ENCODE measurements at places on chromosomes 2 and 18. TPM values are rescaled to one million over a fixed set of nuclear protein-coding genes. Genes with fewer than 3 reads are reported as not detected.

DNA sequence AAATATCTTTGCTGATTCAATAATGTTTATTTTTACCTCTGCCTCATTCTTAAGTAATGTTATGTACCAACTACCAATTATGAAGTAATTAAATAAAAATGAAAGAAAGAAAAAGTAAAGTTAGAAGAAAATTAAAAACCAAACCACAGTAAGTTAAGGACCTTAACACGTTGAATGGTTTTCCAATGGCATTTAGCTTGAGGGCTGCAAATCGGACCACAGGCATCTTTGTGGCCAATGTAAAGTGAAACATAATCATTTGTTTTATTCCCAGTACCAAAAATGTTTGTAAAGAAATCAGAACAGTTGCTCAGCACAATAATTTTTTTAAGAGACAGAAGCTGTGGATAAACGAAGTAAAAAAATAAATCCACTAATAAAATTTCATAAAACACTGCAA lies 1455.5 kb upstream of the ZEB2 start:
- H3K36me3 ChIP-seq = no peaks in the 10 kb centered on the region
- H3K4me3 ChIP-seq = no peak overlapping the region
- DNase-seq = no peak
- no peak overlapping the region for H3K27ac ChIP-seq
- H3K27me3 ChIP-seq = no peaks in the 10 kb centered on the region

DNA sequence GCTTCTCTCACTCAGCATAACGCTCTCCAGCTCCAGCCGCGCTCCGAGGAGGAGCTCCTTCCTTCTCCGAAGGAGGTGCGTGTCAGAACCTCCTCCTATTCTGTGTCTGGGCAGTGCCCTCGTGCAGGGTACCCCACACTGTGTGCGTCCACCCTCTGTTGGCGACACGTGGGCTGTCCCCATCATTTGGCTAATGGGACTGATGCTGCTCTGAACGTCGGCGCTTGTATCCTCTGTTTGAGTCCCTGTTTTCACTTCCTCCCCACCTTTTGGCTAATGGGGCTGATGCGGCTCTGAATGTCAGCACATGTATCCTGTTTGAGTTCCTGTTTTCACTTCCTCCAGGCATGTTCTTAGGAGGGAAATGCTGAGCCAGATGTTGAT lies 22.2 kb downstream of the KCNG2 start:
- H3K36me3 ChIP-seq = no peaks in the 10 kb centered on the region
- H3K27ac ChIP-seq = no peak overlapping the region
- H3K27me3 ChIP-seq = no peaks in the 10 kb centered on the region
- no peak for DNase-seq
- H3K4me1 ChIP-seq = no peaks in the 10 kb centered on the region

DNA sequence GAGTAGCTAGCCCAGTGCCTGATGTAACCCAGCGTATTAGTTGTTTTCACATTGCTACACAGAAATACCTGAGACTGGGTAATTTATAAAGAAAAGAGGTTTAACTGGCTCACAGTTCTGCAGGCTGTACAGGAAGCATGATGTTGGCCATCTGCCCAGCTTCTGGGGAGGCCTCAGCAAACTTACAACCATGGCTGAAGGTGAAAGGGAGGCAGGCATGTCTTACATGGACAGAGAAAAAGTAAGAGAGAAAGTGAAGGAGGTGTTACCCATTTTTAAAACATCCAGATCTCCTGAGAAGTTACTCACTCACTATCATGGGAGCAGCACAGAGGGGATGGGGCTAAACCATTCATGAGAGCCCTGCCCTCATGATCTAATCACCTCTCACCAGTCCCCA lies 6.1 kb upstream of the CYRIA start:
- no peaks in the 10 kb centered on the region for H3K4me1 ChIP-seq
- H3K36me3 ChIP-seq = no peaks in the 10 kb centered on the region
- peaks cover 4% of the 10 kb centered on the region for H3K27me3 ChIP-seq
- no peak overlapping the region for H3K27ac ChIP-seq

GRCh38 chr2:189096769-189097447 lies 82.7 kb downstream of the COL5A2 start:
- no peaks in the 10 kb centered on the region for H3K4me1 ChIP-seq
- no peak for DNase-seq
- H3K27me3 ChIP-seq = no peaks in the 10 kb centered on the region

DNA sequence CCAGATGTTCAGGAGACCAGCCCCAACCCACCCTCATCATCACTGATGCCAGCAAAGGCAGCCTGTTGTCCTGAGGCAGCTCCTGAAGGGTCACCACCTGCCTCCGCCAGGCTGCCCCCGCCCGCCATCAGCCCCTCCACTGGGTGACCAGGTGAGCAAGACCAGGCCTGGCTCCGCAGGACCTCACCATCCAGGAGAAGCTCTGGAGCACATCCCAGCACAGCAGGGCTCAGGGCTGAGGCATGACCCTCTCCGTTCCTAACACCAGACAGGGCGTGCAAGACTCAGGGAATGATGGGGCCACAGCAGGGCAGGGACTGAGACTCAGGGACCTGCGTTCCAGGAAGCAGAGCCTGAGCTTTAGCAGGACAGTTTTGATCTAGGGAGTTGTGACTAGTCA lies 218.8 kb upstream of the RAB6C start:
- no peak for DNase-seq
- no peak overlapping the region for H3K27ac ChIP-seq
- H3K27me3 ChIP-seq = peaks cover 16% of the 10 kb centered on the region
- H3K4me3 ChIP-seq = no peak overlapping the region

HNMT gene
- total RNA-seq = 0.39 TPM

DNA sequence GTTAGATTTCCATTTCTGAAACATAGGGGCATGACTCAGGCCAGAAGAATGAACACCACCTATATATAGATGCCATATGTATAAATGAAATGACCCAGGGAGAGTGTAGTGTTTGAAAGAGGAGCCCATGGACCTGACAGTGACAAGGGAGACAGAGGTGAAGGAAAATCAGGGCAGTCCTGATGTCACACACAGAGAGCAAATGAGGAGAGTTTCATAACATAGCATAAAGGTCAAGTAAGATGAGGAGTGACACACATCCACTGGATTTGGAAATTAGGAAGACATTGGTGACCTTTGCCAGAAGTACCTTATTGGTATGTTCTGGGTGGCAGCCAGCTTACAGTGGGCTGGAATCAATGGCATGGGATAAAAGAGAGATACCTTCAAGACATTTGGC lies 276.7 kb downstream of the ZNF385B start:
- H3K4me1 ChIP-seq = no peaks in the 10 kb centered on the region
- no peaks in the 10 kb centered on the region for H3K27me3 ChIP-seq
- no peak overlapping the region for H3K4me3 ChIP-seq
- no peaks in the 10 kb centered on the region for H3K36me3 ChIP-seq

DNA sequence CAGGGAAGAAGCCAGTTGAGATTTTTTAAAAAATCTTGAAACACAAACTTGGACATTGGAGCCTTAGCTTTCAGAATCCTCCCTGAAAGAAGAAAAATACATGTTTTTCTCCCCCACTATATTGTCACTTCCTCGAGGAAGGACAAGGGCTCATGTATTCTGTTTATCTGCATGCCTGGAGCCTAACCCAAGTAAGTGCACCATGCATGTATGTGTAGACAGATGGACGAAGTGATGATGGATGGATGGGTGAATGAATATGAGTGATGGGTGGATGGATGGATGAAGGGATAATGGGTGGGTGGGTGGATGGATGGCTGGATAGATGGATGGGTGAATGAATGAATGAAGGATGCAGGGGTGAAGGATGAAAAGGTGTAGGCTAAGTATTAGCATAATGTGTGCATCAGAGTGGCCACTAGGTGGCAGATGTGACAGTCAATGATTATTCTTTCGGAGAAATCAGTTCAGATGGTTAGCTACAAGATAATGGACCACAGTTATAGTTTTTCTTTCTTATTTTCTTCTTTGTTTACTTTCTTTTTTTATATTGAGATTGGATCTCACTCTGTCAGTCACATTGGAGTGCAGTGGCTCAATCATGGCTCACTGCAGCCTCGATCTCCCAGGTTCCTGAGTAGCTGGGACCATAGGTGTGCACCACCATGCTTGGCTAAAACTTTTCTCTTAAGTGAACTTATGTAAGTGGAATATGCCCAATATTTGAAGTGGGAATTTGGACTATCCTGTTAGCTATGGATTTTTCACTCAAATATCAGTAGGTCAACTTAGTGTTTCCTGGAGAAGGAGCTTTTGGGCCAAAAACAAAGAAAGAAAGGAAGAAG lies 18.5 kb upstream of the CCDC93 start:
- no peaks in the 10 kb centered on the region for H3K36me3 ChIP-seq
- no peak overlapping the region for H3K4me3 ChIP-seq
- no peaks in the 10 kb centered on the region for H3K4me1 ChIP-seq
- H3K27ac ChIP-seq = no peak overlapping the region
- DNase-seq = peak; percentile 16

- H3K27me3 ChIP-seq = no peaks in the 10 kb centered on the region
- DNase-seq = no peak
- H3K36me3 ChIP-seq = no peaks in the 10 kb centered on the region
- H3K27ac ChIP-seq = no peak overlapping the region
Observed at GRCh38 chr2:67487993-67488392, 90.9 kb downstream of the ETAA1 start.

UGT1A4 gene
- total RNA-seq = not detected

CDH19 gene
- not detected for total RNA-seq

DNA sequence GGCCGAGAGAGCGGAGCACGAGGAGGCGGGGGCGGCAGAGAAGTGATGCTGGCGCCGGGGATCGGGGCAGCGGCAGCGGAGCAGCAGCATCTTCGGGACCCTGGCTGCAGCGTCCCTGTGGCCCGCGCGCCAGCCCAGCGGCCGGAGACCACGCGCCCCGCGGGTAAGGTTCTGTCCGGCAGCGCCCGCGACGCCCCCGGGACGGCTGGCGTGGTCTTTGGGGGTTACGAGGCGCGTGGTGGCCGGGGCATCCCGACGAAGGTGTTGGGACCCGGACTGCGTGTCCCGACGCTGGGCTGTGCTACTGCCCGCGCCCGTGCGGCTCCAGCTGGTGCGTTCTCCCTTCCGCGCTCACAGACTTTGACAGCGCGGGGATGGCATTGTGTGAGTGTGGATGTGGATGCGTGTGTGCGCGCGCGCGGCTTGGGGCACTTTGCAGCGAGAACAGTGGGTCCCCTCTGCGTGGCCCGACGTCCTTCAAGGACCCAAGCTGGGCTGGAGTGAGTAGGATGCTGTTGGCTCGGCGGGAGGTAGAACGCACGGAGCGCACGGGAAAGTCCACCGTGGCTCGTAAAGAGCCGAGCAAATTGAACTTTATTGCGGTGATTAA lies 405.0 kb downstream of the XIRP2 start:
- no peak for DNase-seq
- no peak overlapping the region for H3K27ac ChIP-seq
- no peaks in the 10 kb centered on the region for H3K36me3 ChIP-seq

DNA sequence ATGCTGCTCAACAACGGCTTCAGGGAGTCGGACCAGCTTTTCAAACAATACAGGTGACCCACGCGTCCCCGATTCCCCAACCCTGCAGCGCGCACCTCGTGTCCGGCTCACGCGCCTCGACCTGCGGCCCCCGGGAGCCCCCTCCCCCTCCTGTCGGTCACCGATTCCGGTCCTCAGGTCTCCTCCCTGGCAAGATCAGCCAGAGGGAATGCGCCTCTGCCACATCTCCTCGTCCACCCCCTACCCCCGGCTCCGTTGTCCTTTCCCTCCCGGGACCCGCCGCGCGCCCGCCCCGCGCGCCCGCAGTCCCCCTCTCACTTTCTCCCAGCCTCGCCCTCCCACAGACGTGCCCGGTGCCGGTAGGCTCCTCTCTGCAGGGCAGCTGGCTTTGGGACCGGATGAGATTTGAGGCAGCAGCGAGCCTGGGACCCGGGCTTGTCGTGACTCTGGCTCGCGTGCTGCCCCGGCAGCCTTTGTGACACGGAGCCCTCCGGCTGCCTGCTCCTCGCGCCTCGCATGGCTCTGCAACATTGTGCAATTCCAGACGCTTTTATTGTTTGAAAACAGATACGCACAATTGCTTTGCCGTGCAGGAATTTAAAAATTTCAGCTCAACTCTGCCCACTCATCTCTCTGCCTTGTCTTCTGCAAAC lies 558 bp downstream of the TTC39C start:
- H3K27me3 ChIP-seq = no peaks in the 10 kb centered on the region
- DNase-seq = peak; percentile 54
- peak overlapping the region; percentile 74 for H3K27ac ChIP-seq
- peak overlapping the region; percentile 92 for H3K4me3 ChIP-seq

DNA sequence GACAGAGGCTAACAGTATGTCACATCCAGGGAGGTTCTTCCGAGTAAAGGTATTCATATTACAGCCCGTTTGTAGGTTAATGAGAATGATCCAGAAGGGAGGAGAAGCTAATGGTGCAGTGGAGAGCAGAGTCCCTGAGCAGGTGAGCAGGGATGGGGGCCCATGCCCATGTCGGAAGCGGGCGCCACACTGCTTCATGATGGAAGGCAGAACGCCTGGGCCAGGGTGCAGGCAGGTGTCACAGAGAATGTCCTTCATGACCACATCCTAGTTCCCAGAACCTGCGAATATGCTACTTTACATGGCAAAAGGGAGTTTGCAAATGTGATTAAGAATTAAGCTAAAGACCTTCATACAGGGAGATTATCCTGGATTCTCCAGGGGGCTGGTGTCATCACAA lies 4.0 kb downstream of the HES6 start:
- H3K36me3 ChIP-seq = no peaks in the 10 kb centered on the region
- no peak for DNase-seq
- H3K4me3 ChIP-seq = no peak overlapping the region
- H3K27ac ChIP-seq = no peak overlapping the region
- H3K27me3 ChIP-seq = peaks cover 18% of the 10 kb centered on the region
- H3K4me1 ChIP-seq = peaks cover 35% of the 10 kb centered on the region

KCNE4 gene
- total RNA-seq = not detected

DNA sequence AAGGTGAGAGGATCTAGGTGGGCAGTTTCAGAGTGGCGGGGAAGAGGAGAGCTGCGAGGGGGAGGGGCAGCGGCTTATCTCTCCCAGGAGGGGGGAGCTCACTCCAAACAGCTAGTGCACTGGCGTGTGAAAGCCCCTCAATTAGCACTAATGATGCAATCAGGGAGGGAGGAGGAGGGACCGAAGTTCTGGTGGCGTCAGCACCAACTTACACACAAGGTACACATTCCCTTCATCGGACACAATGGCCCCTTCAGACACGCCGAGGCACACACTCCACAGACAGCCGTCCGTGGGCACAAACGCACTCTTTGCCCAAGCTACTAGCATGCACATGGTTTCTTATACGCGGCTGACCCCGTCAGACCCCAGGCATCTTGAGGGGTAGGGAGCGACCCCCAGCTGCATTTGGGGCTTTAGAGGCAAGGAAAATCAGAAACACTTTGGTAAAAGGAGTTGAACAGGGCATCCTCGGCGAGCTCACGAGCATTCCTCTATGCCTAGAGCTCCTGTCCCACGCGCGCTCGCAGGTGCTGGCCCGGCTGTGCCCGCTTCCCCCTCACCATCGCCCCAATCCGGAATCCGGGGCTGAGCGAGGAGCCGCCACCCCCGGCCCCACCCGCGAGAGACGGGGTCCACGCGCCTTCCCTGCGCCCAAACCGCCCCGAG lies 868 bp upstream of the PKDCC start:
- peak overlapping the region; percentile 38 for H3K4me3 ChIP-seq
- no peaks in the 10 kb centered on the region for H3K36me3 ChIP-seq
- H3K27me3 ChIP-seq = peaks cover 77% of the 10 kb centered on the region

- H3K4me3 ChIP-seq = peak overlapping the region; percentile 97
- H3K27me3 ChIP-seq = no peaks in the 10 kb centered on the region
- H3K36me3 ChIP-seq = no peaks in the 10 kb centered on the region
- DNase-seq = peak; percentile 9
- H3K4me1 ChIP-seq = peaks cover 15% of the 10 kb centered on the region
- peak overlapping the region; percentile 88 for H3K27ac ChIP-seq
Observed at GRCh38 chr2:46615986-46616485, 136.7 kb downstream of the TMEM247 start.

POTEC gene
- not detected for total RNA-seq
